ENCODE measurements at places on chromosomes 6 and 20. TPM values are rescaled to one million over a fixed set of nuclear protein-coding genes. Genes with fewer than 3 reads are reported as not detected.

- H3K36me3 ChIP-seq: no peaks in the 10 kb centered on the region
- no peaks in the 10 kb centered on the region for H3K4me1 ChIP-seq
- no peak for DNase-seq
- H3K27me3 ChIP-seq: no peaks in the 10 kb centered on the region
Observed at GRCh38 chr6:44906761-44907160, 421.4 kb upstream of the RUNX2 start.

- DNase-seq: no peak
- no peaks in the 10 kb centered on the region for H3K27me3 ChIP-seq
- no peaks in the 10 kb centered on the region for H3K36me3 ChIP-seq
- no peaks in the 10 kb centered on the region for H3K4me1 ChIP-seq
- H3K4me3 ChIP-seq: no peak overlapping the region
- no peak overlapping the region for H3K27ac ChIP-seq
Observed at GRCh38 chr20:11761497-11761896, 156.2 kb upstream of the BTBD3 start.

DNA sequence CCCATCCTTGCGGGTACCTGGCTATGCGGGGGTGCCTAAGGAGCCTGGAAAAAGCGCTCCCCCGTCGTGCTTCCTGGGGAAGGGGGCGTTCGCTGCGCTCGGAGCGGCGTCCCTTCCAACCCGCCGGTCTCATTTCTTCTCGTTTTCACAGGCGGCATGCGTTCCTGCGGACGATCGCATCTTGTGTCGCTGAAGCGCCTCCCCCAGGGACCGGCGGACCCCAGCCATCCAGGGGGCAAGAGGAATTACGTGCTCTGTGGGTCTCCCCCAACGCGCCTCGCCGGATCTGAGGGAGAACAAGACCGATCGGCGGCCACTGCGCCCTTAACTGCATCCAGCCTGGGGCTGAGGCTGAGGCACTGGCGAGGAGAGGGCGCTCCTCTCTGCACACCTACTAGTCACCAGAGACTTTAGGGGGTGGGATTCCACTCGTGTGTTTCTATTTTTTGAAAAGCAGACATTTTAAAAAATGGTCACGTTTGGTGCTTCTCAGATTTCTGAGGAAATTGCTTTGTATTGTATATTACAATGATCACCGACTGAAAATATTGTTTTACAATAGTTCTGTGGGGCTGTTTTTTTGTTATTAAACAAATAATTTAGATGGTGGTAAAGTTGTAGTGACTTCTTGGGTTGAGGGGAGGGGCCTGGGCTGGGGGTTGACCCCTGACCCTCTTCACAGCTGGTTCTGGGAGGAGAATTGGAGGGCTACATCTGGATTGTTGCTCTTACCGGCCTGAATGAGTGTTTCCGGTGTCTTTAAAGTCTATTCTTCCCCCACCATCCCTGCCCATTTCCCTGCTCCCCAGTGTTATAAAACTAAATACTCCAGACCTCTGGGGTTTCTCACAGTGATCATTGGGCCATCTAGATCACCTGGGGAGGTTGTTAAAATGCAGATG lies 1.1 kb downstream of the ID1 start:
- H3K4me3 ChIP-seq: peak overlapping the region; percentile 61
- peaks cover 73% of the 10 kb centered on the region for H3K4me1 ChIP-seq
- DNase-seq: no peak

DNA sequence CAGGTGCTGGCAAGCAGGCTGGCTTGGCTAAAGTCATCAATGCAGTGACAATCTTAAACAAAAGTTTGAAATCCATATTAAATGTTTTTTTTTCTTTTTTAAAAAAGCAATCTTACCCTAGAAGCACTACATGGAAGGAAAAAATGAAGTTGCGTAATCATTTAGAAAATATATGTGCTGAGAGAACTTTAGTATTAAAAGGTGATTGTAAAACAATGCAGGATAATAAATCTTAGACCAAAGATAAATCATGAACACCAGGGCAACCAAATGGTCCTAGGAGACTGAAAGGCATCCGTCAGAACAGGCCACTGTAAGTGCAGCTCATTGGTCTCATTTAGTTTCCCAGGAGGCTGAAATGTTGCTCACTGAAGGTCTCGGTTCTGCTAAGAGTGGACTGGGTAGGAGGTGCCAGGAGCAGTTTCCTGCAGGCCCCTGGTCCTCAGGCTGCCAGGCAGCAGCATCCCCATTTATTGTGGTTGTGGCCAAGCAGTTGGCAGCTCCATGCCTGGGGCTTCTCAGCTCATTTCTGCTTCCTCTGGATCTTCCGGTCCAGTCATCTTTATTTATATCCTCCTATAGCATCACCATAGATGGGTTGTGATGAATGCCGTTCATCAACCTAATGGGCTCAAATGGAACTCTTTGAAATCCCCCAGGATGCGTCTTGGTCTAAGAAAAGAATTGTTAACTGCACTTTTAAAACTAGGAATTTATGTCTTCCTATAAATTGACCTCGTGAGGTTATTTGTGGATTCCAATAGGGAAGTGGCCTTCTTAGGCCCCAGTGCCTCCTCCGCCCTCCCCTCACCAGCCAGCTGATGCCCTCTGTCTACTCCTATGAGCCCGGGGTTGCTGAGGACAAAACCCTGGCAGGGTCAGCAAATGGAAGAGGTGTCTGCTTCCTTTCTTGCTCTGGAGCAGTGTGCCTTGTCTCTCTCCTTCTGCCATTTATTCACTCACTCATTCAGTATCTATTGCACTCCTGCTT lies 269.0 kb downstream of the UST start:
- DNase-seq: no peak
- H3K36me3 ChIP-seq: no peaks in the 10 kb centered on the region
- no peak overlapping the region for H3K27ac ChIP-seq
- no peaks in the 10 kb centered on the region for H3K27me3 ChIP-seq
- H3K4me3 ChIP-seq: no peak overlapping the region

GRCh38 chr20:59219211-59219610 lies 55.6 kb downstream of the ZNF831 start:
- DNase-seq: no peak
- H3K4me3 ChIP-seq: no peak overlapping the region
- H3K27me3 ChIP-seq: peaks cover 15% of the 10 kb centered on the region
- H3K27ac ChIP-seq: no peak overlapping the region
- peaks cover 28% of the 10 kb centered on the region for H3K4me1 ChIP-seq

DNA sequence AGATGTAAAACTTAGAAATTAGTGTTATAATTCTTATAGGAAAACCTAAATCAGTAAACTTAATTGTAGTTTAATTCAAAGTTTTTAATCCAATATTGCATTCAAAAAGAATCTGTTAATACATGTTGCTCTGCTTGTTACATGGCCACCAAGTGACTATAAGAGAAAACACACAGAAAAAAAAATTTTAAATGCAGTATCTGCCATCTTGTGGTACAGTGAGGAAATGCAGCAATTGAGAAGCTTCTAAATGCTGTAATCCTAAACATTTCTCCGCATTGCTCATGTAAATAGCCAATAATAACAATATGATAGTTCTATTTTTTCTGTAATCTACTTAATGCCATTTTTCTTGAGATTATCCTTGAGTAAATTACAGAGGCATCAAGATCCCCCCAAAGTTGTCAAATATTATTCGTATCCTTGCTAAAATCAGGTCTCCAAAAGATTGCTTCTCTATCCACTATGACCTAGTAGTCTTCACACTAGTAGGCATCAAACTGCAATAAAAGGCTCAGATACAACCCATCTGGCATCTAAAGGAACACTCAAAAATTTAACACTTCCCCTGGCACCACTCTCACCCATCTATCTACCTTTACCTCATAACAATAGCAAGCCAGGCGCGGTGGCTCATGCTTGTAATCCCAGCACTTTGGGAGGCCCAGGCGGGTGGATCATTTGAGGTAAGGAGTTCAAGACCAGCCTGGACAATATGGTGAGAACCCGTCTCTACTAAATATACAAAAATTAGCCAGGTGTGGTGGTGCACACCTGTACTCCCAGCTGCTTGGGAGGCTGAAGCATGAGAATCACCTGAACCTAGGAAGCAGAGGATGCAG lies 34.6 kb downstream of the HDAC2 start:
- no peaks in the 10 kb centered on the region for H3K27me3 ChIP-seq
- H3K36me3 ChIP-seq: peaks cover 40% of the 10 kb centered on the region

DNA sequence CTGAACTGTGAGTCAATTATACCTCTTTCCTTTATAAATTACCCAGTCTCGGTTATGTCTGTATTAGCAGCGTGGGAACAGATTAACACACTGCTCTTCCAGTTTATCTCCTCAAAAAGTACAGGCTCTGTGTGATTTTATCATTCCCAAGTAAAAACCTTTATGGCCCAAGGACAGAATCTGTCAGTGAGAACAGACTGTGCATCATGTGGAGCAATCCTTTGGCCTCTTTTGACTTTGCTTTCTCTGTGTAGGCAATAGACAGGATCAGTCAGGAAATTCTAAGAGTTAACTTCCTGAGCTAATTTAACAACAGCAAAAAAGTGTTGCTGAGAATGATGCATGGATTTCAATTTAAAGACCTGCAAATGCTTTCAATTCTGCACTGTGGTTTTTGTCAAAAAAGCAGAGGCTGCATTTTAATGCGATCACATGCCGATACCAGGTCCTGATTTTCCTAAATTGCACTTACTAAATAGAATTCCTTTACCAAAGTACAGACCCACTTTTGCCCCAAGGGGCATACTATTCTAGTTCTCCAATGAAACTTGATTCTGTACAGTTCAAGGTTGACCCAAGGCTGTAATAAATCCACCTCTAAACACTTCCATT lies 246.7 kb upstream of the MARCKS start:
- no peaks in the 10 kb centered on the region for H3K4me1 ChIP-seq
- no peak for DNase-seq
- H3K27me3 ChIP-seq: no peaks in the 10 kb centered on the region
- H3K36me3 ChIP-seq: no peaks in the 10 kb centered on the region
- H3K27ac ChIP-seq: no peak overlapping the region

- no peak overlapping the region for H3K27ac ChIP-seq
- no peak overlapping the region for H3K4me3 ChIP-seq
- peaks cover 71% of the 10 kb centered on the region for H3K36me3 ChIP-seq
- no peak for DNase-seq
- no peaks in the 10 kb centered on the region for H3K27me3 ChIP-seq
- no peaks in the 10 kb centered on the region for H3K4me1 ChIP-seq
Observed at GRCh38 chr6:83119742-83120300, 52.4 kb downstream of the DOP1A start.

GRCh38 chr6:170174124-170174770 lies 116.6 kb downstream of the DLL1 start:
- H3K4me1 ChIP-seq: no peaks in the 10 kb centered on the region
- H3K4me3 ChIP-seq: no peak overlapping the region
- H3K27me3 ChIP-seq: no peaks in the 10 kb centered on the region
- no peak overlapping the region for H3K27ac ChIP-seq
- DNase-seq: no peak

DNA sequence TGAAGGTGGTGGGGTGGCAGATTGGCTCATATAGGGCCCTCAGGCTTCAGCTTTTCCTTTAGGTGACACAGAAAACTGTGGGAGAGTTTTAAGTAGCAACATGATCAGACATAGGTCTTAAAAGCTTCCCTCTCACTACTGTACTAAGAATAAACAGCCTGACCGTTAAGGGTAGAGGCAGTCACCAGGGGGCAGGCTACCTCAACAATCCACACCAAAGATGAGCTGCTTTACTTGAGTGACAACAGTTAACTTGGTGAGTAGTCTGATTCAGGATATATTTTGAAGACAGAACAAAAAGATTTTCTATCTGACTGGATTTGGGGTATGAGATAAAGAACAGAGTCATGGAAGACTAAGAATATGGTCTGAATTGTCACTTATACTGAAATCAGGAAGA lies 193.1 kb upstream of the SHLD1 start:
- no peaks in the 10 kb centered on the region for H3K4me1 ChIP-seq
- peak; percentile 23 for DNase-seq
- peaks cover 99% of the 10 kb centered on the region for H3K36me3 ChIP-seq
- no peak overlapping the region for H3K4me3 ChIP-seq

GRCh38 chr6:3653528-3654070 lies 97.9 kb downstream of the PXDC1 start:
- no peak overlapping the region for H3K27ac ChIP-seq
- H3K36me3 ChIP-seq: no peaks in the 10 kb centered on the region
- no peaks in the 10 kb centered on the region for H3K27me3 ChIP-seq
- no peak overlapping the region for H3K4me3 ChIP-seq

DNA sequence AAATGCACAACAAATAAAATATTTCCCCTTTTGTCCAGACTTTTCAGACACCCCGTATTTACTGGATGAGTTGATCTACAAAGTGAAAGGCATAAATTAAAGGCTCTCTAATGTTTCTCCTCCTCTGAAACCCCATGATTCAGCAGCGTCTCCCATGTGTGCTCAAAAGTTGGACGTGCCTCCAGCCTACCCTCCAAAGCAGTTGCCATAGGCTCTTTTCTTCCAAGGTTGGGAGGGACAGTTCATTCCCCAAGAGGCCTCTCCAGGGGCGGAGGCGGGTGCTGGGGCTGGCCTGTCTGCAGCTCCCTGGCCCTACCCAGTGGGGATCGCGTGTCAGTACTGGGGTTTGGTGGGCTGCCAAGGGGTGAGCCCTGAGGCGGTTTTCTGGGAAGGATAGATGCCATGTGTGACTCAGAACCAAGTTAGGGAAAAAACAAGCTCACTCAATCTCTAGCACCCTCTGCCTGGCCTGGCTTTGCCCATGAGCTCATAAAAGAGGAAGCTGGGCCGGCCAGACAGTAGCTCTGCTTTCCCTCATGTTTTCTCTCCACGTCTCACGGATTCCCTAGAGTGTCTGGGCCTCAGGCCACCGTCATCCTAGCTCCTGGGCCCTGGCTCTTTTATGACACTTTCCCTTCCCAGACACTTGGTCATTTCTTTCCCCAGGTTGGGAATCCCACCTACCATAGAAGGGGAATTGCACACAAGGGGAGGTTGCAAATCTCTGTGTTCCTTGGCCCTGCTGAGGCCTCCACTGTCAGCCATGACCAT lies 8.0 kb upstream of the IER3 start:
- H3K36me3 ChIP-seq: no peaks in the 10 kb centered on the region
- H3K27ac ChIP-seq: peak overlapping the region; percentile 82
- DNase-seq: peak; percentile 88
- H3K4me1 ChIP-seq: peaks cover 24% of the 10 kb centered on the region
- no peaks in the 10 kb centered on the region for H3K27me3 ChIP-seq
- no peak overlapping the region for H3K4me3 ChIP-seq

DNA sequence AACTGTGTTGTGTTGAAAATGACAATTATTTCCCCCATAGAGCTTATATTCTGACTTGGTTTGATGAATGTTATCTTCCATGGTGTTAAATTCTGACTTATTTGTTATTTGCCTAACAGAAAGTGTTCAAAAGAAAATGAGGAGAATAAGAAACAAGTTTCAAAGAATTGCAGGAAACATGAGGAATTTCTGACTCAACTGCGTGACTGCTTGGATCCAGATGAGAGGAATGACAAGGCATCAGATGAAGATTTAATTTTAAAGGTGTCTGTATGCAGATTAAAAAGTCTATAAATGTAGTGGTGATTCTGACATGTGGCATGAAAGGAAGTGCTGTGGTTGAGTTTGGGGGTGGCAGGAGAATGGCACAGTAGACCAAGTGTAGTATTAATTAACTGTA lies 50.6 kb downstream of the CCDC170 start:
- H3K36me3 ChIP-seq: no peaks in the 10 kb centered on the region
- DNase-seq: no peak
- H3K27me3 ChIP-seq: no peaks in the 10 kb centered on the region
- no peak overlapping the region for H3K4me3 ChIP-seq

Gene EFCAB8
- total RNA-seq: not detected

Gene PXMP4
- 11.9 TPM for total RNA-seq

Gene LY6G6F
- not detected for total RNA-seq

Gene MAFB
- total RNA-seq: 12.4 TPM

Data from heart right ventricle (tissue), 16 donors.